NCI-H1105 (cell line): ENCODE measurements at places on chromosomes 7 and 10.

DNA sequence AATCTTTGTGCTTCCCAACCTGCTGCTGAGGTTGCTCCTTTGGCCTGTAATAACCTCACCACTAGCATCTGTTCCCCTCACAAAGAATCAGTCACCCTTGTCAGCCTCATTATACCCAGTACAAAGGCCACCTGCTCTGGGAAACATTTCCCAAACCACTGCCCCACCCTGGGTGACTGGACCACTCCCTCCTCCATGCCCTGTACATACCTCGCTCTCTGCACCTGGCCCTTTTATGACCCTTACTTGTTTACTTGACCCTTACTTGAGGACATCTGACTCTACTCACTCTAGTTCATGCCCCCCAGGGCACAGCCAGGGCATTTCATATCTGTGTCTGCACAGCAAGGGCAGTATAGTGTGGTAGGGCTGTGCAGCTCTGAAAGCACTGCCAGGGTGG, 21.4 kb upstream of the AOC1 start:
- no peak for DNase-seq

GRCh38 chr7:12493863-12494686, 76.4 kb upstream of the SCIN start:
- DNase-seq = peak; percentile 69

GRCh38 chr7:76142861-76143260, 58.8 kb upstream of the SRRM3 start:
- DNase-seq = no peak

DNA sequence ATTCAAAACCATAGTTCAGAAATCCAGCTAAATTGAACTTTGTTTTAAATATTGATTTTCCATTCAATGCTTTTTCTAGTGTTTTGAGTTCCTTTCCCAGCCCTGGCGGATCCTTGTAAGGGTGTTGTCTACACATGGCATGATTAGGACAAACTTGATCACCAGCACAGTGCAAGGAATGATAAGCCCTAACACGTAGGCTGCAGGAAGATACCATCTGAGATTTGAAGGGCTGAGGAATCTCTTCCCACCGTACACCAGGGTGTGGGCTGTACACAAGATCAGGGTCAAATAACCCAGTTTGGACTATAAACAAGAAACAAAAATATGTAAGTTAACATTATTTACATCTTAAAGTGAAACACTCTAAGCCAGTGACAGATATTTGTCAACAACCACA, 27.4 kb downstream of the STEAP4 start:
- DNase-seq = no peak

GRCh38 chr7:78562191-78562590, 763.6 kb downstream of the PHTF2 start:
- no peak for DNase-seq

- no peak for DNase-seq
Measured at GRCh38 chr10:88881320-88881719, 1.3 kb downstream of the STAMBPL1 start.

DNA sequence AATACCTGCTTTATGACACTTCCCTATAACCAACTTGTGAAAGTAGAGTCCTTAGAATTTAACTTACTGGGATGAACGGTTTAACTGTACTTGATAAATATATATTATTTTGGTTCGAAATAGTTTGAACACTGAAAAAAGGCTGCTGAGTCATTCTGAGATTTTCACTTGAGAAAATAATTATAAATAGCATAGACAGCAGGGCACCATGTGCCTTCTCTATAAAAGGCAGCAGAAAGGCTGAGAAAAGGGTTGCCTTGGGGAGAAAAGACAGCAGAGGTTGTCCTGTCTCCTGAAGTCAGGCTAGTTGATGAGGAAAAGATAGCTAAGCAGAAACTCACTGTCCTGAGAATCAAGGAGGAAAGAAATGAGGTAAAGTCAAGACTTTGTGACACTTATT, 92.4 kb downstream of the CTTNBP2 start:
- DNase-seq = no peak

DNA sequence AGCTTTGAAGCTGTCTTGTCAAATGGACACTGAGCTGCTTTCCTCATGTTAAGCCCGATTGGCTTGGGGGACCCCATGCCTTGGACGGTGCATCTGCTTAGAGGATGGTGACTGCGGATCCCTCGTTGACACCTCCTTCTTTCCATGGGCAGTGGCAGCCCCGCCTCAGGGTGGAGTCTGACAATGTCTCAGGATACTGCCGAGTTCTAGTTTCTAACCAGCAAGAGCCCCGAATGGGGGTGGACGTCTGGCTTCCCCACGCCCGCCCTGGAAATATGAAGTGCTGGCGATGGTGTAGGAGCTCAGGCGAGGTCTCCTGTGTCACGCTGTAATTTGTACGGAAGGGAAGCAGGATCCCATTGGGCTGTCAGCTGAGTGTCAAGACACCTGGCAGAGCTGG, 106.2 kb upstream of the CTBP2 start:
- no peak for DNase-seq

GRCh38 chr7:88073626-88074025, 139.6 kb downstream of the ADAM22 start:
- no peak for DNase-seq

DNA sequence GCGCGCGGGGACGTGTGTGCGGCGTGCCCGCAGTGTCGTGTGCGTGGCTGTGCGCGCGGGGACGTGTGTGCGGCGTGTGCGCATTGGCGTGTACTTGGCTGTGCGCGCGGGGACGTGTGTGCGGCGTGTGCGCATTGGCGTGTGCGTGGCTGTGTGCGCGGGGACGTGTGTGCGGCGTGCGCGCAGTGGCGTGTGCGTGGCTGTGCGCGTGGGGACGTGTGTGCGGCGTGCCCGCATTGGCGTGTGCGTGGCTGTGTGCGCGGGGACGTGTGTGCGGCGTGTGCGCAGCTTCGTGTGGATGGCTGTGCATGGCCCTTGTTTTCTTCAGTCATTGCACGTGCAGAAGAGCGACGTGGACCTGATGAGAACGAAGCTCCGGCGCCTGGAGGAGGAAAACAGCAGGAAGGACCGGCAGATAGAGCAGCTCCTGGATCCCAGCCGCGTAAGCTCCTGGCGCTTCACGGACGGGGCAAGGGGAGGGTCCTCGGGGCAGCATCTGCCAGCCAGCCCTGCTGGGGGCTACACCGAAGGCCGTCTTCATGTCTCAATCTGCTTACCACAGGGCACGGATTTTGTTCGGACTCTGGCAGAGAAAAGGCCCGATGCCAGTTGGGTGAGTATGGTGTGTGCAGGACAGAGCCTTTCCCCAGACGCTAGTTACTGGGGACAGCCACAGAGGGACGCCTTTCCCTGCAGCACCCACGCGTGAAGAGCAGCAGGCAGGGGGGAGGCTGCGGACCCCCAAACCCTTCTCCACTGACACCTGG, 19.3 kb downstream of the IQCE start:
- no peak for DNase-seq

DNA sequence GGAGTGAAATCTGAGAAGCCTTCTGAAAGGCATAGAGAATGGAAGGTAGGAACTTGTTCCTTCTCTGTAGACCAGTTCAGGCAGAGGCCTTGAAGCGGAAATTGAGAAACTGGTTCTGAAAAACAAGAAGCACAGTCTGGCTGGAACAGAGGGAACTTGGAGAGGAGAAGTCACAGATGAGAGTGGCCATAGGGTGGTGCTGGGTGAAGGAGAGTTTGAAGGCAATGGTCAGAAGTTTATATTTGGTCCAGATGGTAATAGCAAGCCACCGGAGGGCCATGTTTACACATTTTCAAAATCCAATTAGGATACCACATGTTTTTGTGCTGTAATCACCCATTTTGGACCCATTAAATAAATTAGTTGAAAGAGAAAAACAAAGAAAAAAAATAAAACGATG, 692.5 kb downstream of the INHBA start:
- DNase-seq = no peak

DNA sequence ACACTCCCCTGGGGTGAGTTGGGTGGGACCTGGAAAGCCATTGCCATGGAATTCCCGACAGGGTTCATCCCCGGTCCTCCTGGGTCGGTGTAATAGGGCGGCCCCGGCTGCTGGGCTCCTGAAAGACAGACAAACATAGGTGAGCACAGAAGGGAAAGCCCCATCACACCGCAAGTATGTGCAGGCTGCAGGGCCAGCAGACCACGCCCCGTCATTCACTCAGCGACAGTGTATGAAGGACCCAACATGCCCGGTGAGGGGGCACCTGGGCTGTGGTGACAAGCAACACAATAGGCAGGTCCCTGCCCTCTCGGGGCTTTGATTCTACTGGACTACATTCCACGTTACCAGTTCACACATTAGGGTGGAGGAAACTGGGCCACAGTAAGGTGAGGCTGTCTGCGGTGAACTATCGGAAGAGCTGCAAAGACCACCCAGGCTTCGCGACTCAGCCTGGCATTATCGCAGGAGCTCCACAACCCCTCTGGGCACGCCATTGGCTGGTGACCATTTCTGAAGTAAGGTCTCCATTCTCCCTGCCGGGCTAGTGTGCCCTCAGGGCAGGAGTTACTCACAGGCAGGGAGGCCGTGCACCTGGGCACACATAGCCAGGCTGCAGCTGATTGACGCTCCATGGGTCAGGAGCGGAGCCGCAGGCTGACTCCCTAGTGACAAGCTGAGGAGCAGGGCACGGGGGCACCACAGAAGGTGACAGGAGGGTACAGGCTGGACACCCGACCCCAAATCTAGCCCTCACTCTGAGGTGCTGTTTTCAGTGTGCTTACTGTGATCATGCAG, 99.2 kb downstream of the VOPP1 start:
- DNase-seq = no peak

DNA sequence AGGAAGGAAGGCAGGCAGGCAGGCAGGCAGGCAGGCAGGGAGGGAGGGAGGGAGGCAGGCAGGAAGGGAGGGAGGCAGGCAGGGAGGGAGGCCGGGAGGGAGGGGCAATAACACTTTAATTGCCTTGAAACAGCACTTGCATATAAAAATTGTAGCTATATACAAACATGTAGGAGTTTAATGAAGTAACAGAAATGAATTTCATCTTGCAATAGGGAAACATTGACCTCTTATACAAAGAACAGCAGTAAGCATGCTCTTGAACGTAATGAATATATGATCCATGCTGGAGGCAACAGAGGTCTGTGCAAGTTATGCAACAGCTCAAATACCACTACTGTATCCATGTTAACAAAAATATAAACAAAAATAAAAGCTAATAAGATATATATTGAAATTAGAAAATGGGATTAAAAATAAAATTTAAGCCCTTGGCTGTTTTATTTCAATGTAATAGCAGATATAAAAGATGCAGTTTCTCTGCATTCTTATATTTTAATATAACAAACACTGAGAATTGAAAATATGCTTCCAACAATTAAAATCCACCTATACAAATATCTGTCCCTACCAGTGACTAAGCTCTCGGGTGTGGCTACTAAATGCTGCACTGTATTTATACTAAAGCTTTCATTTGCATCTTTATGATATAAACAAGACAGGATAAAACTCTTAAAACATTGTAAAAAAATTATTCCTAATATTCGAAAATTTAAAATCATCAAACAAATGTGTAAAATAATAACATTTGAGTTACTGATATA, 50.3 kb downstream of the CACNA2D1 start:
- no peak for DNase-seq

GRCh38 chr7:102988631-102989560, 76.1 kb downstream of the LRRC17 start:
- DNase-seq = no peak

DNA sequence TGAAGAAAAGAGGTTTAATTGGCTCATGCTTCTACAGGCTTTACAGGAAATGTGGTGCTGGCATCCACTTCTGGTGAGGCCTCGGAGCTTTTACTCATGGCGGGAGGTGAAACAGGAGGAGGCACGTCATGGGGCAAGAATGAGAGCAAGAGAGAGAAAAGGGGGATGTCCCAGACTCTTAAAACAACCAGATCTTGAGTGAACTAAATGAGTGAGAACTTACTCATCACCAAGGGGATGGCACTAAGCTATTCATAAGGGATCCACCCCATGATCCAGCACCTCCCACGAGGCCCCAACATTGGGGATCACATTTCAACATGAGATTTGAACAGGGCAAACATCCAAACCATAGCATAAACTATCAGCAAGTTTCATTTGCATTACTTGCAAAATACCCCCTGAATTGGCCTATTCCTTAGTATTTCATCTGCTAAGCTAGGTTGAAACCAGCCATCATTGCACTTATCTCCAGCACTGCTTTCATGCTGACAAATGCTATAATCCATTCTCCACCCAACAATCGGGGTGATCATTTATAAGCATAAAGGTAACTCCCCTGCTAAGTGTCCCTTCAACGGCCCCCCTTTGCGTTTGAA, 179.0 kb downstream of the NOC3L start:
- no peak for DNase-seq

DNA sequence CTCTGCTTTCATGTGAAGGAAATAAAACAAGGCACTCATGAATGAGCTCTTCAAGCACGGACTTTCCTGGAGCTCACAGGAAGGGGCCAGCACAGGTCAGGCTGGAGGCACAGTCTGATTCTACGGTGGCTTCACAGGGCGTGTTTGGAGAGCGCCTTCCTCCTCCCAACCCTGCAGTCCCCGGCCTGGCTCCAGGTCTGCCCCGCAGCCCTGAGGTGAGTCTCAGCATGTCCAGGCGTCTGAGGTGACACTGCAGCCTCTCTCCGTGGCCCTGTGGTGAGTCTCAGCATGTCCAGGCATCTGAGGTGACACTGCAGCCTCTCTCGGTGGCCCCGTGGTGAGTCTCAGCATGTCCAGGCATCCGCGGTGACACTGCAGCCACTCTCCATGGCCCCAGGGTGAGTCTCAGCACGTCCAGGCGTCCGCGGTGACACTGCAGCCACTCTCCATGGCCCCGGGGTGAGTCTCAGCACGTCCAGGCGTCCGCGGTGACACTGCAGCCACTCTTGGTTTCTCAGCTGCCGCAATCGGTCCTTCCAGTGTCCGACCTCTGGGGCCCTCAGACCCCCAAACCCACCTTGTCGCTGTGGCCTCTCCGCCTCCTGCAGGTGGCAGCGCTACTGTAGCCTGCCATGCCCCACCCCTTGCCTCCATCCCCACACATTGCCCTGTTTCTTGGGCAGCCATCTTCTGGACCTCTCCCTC, 381.7 kb downstream of the DNAJB6 start:
- DNase-seq = no peak

GRCh38 chr7:23449941-23450340, 20.4 kb downstream of the IGF2BP3 start:
- DNase-seq = no peak

- no peak for DNase-seq
Measured at GRCh38 chr7:150788474-150789269, 11.5 kb downstream of the TMEM176B start.

DNA sequence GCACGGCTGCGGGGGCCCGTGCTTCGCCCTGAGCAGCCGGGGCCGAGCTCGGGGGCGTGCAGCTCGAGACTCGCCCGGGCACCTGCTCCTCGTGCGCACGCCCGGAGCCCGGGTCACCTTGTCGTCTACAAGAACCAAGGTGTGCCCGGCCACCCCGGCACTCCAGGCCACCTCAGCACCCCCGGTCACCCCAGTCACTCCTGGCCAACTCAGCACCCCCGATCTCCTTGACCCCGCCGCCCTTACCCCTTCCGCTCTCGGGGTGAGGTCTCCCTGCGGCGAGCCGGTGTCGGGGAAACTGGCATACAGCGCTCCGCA, 268 bp upstream of the IGFBP3 start:
- DNase-seq = peak; percentile 37

- DNase-seq = no peak
Measured at GRCh38 chr10:130193493-130194193, 57.5 kb downstream of the GLRX3 start.
